ENCODE measurements at places on chromosomes 4 and X. TPM values are rescaled to one million over a fixed set of nuclear protein-coding genes. Genes with fewer than 3 reads are reported as not detected.

GRCh38 chr4:176063718-176064117 is 1.9 kb upstream of the WDR17 start:
- H3K4me1 ChIP-seq = peaks cover 12% of the 10 kb centered on the region
- H3K4me3 ChIP-seq = no peak overlapping the region
- DNase-seq = no peak
- no peak overlapping the region for H3K27ac ChIP-seq

The TCEAL2 gene
- 1.4 TPM for total RNA-seq

DNA sequence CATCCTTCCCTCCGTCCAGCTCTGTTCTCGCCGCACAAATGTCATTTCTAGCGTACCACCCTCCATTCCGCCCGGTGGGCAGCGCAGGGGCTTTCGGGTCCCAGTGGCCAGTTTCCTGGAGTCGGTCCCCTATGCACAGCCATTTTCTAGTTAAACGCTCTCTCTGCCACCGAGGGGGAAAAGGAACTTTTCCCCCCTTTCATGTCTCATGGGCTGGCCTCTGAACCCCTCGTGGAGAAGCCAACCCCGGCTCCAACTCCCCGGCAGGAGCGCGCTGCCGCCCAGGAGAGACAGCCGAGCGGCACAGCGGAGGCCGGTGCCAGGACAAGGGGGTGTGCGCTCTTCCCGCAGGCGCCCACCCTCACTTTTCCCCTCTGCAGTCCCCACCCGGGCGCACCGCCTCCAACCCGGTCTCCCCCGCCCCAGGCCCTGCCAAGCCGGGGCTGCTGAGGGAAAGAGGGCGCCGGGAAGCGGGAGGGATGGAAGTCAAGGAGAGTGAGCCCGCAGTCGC is 662 bp downstream of the APBB2 start:
- no peak for DNase-seq
- no peaks in the 10 kb centered on the region for H3K27me3 ChIP-seq
- H3K4me3 ChIP-seq = peak overlapping the region; percentile 79
- H3K27ac ChIP-seq = peak overlapping the region; percentile 59

The PABPC5 gene
- total RNA-seq = 7.4 TPM

DNA sequence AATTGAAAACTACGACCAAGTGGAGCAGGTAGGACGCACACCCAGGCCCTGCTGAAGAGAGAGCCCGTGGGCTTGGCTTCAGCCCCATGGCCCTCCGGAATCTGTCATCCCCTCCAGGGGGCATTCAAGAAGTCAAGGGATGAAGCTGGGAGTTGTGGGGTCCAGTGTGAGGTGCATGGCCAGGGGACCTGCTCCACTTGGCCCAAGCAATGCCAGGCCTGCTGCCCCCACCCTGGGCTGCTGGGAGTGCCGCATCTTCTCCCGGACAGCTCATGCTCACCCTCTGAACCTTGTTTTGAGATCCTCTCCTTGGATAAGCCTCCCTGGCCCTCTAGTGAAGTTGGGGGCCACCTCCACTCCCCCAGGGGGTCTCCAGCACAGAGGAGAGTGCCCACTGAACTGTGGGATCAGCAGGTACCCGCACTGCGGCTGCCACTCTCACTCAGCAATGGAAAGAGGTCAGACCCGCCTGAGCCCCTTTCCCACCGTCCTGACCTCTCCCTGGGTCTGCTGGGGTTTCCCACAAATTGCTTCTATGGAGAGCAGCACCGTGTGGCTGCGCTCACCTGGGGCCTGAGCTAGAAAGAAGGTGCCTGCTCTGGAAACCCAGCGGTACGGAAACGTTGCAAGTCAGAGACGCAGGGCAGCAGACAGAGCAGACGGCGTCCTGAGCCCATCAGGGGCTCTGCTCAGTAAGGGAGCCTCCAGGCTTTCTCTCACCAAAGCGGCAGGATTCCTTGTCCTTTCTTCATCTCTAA is 5.0 kb upstream of the ABLIM2 start:
- no peak for DNase-seq
- peaks cover 50% of the 10 kb centered on the region for H3K27me3 ChIP-seq
- H3K4me3 ChIP-seq = no peak overlapping the region
- peaks cover 9% of the 10 kb centered on the region for H3K4me1 ChIP-seq

The AKAP4 gene
- total RNA-seq = not detected

- H3K36me3 ChIP-seq = no peaks in the 10 kb centered on the region
- no peak for DNase-seq
- no peak overlapping the region for H3K27ac ChIP-seq
Measured at GRCh38 chr4:48109413-48110263, 24.4 kb downstream of the TXK start.

- no peaks in the 10 kb centered on the region for H3K27me3 ChIP-seq
- DNase-seq = no peak
Measured at GRCh38 chr4:6674500-6675149, 19.1 kb upstream of the S100P start.

The RHOXF1 gene
- total RNA-seq = 0.52 TPM

DNA sequence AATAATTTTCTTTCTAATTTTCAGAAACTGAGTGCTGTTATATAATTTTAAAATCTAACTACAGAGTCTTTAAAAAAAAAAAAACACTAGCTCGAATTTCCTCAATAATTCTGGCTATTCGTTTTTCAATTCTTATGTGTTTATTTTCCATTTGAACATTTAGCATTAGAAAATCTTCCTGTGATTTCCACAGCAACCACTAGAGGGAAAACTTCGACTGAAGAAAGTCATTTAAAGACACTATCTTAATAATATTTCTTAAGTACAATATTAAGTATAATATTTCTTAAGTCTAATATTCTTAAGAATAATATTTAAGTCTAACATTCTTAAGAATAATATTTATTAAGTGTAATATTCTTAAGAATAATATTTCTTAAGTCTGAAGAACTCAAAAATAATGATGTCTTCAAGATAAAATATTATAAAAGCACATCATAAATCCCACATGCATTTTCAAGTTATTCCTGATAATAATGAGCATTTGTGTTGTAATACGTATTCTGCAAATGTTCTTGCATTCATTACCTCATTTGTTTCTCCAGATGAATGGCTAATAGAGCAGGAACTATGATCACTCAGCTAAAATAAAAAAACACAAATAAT is 118.4 kb upstream of the WDR17 start:
- no peak overlapping the region for H3K4me3 ChIP-seq
- no peak overlapping the region for H3K27ac ChIP-seq
- H3K4me1 ChIP-seq = no peaks in the 10 kb centered on the region
- H3K36me3 ChIP-seq = no peaks in the 10 kb centered on the region
- H3K27me3 ChIP-seq = no peaks in the 10 kb centered on the region
- no peak for DNase-seq

Measured in mesothelial cell of epicardium (in vitro differentiated cells).